ENCODE measurements at places on chromosomes 7 and 10. TPM values are rescaled to one million over a fixed set of nuclear protein-coding genes. Genes with fewer than 3 reads are reported as not detected.

DNA sequence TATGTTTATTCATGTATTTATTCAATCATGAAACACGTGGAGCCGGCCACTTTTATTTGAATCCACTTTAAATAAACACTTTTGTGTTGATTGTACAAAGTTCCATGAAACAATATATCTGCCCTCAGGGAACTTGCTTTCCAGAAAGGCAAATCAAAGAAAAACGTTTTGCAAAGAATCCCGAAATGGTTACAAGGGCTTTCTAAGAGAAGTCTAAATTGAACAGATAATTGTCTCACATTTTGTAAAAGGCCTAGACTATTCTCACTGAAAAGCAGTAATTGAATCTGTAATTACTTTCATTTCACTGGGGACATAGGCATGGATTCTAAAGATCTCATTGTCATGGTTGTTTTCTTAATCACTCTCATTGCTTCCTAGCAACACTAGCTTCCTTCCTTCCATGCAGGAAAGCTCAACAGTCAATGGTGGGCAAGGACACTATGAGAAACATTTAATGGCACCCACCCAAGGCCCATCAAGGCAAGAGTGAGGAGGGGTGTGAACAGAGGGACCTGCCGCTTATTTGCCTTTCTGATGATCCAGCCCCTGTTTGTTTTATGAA lies 622.4 kb upstream of the C7orf33 start:
- no peaks in the 10 kb centered on the region for H3K27me3 ChIP-seq
- H3K27ac ChIP-seq: no peak overlapping the region
- no peaks in the 10 kb centered on the region for H3K4me1 ChIP-seq
- H3K4me3 ChIP-seq: no peak overlapping the region

- H3K27ac ChIP-seq: no peak overlapping the region
- no peaks in the 10 kb centered on the region for H3K4me1 ChIP-seq
- no peaks in the 10 kb centered on the region for H3K27me3 ChIP-seq
- H3K36me3 ChIP-seq: no peaks in the 10 kb centered on the region
Observed at GRCh38 chr7:21317966-21318915, 109.6 kb upstream of the SP4 start.

DNA sequence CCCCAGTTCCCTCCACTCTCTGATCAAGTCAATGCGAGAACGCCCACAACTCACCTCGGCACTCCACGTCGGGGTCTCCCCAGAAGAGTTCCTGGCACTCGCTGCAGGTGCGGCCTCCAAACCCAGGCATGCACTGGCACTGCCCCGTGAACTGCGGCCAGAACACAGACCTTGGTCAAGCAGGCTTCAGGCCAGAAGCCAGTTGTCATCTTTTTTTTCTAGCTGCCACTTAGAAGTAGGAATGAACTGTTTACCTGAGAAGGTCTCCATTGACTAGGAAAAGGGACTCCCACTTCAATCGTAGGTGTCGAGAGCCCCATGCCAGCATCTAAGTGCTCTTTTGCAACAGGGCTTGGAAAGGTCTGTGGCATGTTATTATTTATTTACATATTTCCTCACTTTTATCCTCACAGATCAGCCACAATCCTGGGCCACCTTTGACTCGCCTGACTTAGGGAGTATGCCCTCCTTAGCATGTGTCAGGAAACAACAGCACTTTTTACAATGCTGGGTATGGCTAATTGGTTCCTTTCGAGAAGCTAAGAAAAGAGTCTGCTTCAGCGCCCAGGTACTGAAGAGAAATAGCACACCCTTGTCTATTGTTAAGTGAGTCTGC lies 51.7 kb downstream of the LAMB1 start:
- H3K36me3 ChIP-seq: no peaks in the 10 kb centered on the region
- no peak for DNase-seq
- H3K4me1 ChIP-seq: no peaks in the 10 kb centered on the region
- no peaks in the 10 kb centered on the region for H3K27me3 ChIP-seq
- H3K27ac ChIP-seq: no peak overlapping the region

GRCh38 chr10:47415520-47416304 lies 31.6 kb upstream of the ZNF488 start:
- DNase-seq: no peak
- H3K36me3 ChIP-seq: no peaks in the 10 kb centered on the region
- no peaks in the 10 kb centered on the region for H3K27me3 ChIP-seq
- H3K27ac ChIP-seq: no peak overlapping the region

GRCh38 chr10:77582710-77583115 lies 54.9 kb downstream of the KCNMA1 start:
- no peak overlapping the region for H3K27ac ChIP-seq
- H3K27me3 ChIP-seq: no peaks in the 10 kb centered on the region
- DNase-seq: no peak

DNA sequence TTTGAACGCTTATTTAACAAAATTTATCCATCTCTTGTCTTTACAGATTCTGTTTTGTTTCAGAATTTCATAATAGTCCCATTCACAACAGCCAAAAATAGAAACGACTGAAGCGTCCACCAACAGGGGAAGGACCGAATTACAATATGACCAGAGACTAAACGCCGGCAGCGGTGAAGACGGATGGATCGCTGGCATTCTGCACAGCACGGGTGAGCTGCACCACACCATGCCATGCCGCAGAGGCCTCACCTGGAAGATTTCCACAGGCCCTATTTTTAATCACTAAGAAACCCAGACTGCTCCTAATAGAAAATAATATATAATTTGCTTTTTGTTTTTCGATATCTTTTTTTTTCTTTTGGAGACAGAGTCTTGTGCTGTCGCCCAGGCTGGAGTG lies 91.0 kb downstream of the ELFN1 start:
- no peaks in the 10 kb centered on the region for H3K36me3 ChIP-seq
- peaks cover 3% of the 10 kb centered on the region for H3K4me1 ChIP-seq
- DNase-seq: no peak
- H3K27ac ChIP-seq: no peak overlapping the region
- H3K27me3 ChIP-seq: peaks cover 2% of the 10 kb centered on the region

DNA sequence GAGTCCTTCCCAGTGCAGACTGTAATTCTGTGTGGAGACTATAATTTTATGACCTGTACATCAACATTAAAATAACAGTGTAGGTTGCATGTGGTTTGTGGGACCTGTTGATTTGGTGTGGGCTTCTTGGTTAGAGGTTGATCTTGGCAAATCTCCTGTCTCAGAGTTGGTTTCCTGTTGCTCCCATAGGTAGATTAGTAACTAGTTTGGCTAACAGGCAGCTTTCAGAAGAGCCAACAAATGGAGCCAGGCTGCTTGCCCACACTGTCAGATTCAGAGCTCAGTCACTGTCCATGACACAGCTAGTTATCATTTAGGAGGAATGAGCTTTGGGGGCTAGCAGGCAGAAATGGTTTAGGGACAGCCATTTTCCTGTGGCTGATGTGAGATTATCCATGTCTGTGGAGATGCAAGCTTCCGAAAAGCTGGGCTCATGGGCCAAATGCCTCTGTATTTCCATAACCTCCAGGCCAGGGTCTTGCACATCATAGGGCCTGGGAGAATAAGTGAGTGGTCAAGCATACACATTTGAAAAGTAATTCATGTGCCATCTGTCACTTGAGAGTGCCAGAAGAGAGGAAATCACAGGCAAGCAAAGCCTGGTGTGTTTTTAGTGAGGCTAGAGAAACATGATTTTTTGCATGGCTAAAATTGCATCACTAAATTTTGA lies 33.4 kb downstream of the CCM2 start:
- no peak overlapping the region for H3K4me3 ChIP-seq
- no peaks in the 10 kb centered on the region for H3K27me3 ChIP-seq
- peaks cover 88% of the 10 kb centered on the region for H3K4me1 ChIP-seq
- peak overlapping the region; percentile 32 for H3K27ac ChIP-seq

- H3K4me3 ChIP-seq: no peak overlapping the region
- H3K4me1 ChIP-seq: peaks cover 10% of the 10 kb centered on the region
- no peak overlapping the region for H3K27ac ChIP-seq
- peaks cover 11% of the 10 kb centered on the region for H3K36me3 ChIP-seq
Observed at GRCh38 chr10:49512121-49512809, 26.7 kb downstream of the ERCC6 start.

GRCh38 chr7:50762337-50762736 lies 20.4 kb downstream of the GRB10 start:
- H3K4me3 ChIP-seq: no peak overlapping the region
- H3K4me1 ChIP-seq: peaks cover 3% of the 10 kb centered on the region

DNA sequence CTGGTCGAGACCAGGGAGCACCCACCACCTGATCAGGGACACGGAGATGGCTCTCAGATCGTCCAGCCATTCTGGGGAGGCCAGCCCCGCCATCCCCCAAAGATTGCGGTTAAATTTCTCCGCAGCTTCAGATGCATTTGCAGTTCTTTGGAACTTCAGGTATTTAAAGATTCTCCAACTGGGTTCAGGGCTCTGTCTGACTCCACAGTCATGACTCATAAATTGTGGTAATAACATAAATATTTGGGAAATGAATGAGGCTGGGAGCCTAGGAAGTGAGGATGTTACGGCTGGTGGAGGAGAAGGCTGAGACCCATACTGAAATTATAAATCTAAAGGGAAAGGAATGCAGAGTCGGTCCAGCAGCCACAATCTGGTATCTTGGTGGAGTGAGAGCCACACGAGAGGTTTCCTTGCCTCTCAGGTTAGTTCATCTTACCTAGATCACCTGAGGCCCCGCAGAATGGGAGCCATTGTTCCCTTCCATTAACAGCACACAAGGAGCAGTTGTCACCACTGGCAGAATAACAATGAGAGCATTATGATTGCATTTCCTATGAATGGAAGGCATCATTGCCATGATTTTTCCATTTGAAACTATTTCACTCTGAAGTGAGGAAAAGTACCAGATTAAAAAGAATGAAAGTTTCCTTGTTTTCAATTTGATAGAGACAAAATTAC lies 26.7 kb upstream of the DNAJB6 start:
- peaks cover 8% of the 10 kb centered on the region for H3K4me1 ChIP-seq
- H3K27ac ChIP-seq: no peak overlapping the region
- DNase-seq: no peak
- H3K36me3 ChIP-seq: no peaks in the 10 kb centered on the region
- H3K4me3 ChIP-seq: no peak overlapping the region

GRCh38 chr10:127815147-127815546 lies 77.6 kb downstream of the CLRN3 start:
- H3K27ac ChIP-seq: no peak overlapping the region
- no peak overlapping the region for H3K4me3 ChIP-seq
- no peak for DNase-seq
- no peaks in the 10 kb centered on the region for H3K4me1 ChIP-seq

DNA sequence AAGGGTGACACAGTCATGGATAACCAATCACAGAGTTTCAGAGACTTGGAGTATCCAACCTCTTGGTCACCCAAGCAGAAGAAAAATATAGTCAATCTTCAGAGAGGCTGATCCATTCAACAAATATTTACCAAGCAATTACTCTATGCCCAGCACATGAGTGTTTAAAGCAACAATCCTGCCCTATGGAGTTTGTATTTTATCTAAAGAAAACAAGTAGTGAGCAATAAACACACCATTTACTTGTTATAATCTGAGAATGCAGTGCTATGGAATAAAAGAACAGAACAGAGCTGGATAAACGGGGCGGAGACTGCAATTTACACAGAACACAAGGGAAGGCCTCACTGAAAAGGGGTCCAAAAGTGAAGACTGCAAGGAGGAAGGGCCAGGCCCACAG lies 63.8 kb downstream of the GRB10 start:
- H3K27ac ChIP-seq: no peak overlapping the region
- no peaks in the 10 kb centered on the region for H3K27me3 ChIP-seq
- H3K4me3 ChIP-seq: no peak overlapping the region
- DNase-seq: no peak
- H3K4me1 ChIP-seq: no peaks in the 10 kb centered on the region
- no peaks in the 10 kb centered on the region for H3K36me3 ChIP-seq

DNA sequence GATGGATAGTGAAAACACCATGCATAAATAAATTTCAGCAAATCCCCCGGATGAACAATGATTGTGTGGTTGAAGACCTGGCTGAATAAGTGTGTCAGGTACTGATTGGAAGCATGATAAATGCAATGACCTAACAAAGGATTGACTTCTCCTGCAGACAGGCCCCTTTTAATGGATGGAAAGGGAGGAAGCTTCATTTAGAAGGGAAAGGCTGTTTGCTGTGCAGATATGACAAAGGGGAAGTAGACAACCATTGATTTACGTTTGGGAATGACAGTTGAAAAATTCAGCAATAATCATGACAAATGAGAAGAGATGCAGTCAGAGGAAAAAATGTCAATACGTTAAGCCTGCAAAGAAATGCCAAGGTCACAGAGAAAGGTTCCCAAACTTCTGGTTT lies 503.8 kb downstream of the LRMDA start:
- no peak for DNase-seq
- no peak overlapping the region for H3K4me3 ChIP-seq
- H3K36me3 ChIP-seq: no peaks in the 10 kb centered on the region

DNA sequence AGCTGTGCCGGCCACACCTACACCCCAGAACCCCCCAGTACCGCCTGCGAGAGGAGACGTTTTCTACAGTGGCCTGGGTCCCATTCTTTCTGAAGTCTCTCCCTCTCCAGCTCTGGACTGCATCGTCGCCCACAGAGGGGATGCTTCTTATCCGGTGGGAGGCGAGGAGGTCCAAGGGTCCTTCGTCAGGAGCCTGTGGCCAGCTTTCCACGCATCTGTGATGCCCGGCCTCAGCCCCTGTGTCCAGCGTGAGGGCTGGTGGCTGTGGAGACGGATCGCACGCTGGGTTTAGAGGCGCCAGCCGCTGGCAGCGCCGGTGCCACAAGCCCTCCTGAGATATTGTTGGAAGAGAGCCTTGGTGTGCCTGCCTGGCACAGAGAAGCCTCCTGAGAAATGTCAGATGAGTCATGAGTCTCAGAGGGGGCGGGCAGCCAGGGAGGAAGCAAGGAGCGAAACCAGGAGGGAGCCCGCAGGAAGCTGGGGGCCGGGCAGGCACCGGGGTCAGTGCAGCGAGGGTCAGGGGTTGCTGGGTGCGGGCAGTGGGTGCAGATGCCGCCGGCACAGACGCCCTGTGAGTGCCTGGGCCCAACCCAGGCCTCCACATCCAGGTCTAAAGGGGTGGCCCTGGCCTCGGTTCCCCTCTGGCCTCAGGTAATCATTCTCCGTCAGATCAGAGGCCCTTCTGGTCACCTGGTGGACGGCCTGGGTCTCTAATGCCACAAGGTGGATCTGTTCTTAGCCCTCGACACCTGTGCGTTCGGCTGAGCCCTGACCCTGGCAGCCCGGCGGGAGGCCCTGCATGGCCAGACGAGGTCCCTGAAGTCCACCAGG lies 86.0 kb upstream of the DIP2C start:
- no peaks in the 10 kb centered on the region for H3K36me3 ChIP-seq
- H3K27ac ChIP-seq: no peak overlapping the region
- no peaks in the 10 kb centered on the region for H3K27me3 ChIP-seq
- no peak for DNase-seq
- H3K4me3 ChIP-seq: no peak overlapping the region

The OSBPL3 gene
- total RNA-seq: 99.1 TPM

The DGKI gene
- not detected for total RNA-seq

The HTR7 gene
- total RNA-seq: 0.20 TPM

The MAD1L1 gene
- total RNA-seq: 53.6 TPM
